ENCODE measurements at places on chromosomes 1 and 21.

- DNase-seq = no peak
Measured at GRCh38 chr1:93584261-93585003, 97.2 kb downstream of the BCAR3 start.

- no peak for DNase-seq
Measured at GRCh38 chr1:166978821-166979220, 3.5 kb upstream of the ILDR2 start.

DNA sequence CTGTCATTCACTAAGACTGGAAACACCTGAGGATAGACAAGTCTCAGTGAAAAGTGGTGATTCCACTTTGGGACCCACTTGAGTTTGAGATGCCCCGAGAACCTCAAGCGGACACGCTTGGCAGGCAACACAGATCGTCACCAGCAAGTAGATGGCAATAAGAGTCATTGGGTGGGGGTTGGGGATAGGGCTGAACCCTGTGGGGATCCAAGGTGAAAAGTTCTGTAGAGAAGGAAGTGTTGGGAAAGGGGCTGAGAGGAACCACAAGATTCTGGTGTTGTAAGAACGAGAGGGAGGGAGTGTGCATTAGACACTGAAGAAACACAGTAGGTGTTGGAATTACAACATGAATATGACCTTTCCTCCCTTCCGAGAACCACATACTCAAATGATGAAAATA, 45.4 kb upstream of the TDRD10 start:
- no peak for DNase-seq

GRCh38 chr1:43358121-43358745, 548 bp upstream of the CDC20 start:
- DNase-seq = peak; percentile 32

DNA sequence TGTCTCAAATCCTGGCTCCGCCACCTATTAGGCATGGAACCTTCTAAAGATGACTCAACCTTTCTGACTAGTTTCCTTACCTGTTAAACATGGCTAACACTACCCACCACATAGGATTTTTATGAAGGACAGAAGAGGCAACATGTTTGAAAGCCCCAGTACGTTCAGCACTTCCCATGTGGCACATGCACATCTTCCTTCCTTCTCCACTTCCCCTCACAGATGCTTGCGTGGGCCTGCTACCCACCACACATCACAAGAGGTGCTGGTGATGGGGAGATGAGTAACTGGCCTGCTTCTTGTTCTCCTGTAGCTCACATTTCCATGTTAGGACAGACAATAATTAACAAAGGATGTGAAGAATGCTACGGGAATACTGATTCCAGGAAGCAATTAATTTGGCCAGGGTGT, 7.1 kb downstream of the ZBTB21 start:
- DNase-seq = no peak

- DNase-seq = no peak
Measured at GRCh38 chr1:187034501-187034900, 205.8 kb downstream of the PLA2G4A start.

DNA sequence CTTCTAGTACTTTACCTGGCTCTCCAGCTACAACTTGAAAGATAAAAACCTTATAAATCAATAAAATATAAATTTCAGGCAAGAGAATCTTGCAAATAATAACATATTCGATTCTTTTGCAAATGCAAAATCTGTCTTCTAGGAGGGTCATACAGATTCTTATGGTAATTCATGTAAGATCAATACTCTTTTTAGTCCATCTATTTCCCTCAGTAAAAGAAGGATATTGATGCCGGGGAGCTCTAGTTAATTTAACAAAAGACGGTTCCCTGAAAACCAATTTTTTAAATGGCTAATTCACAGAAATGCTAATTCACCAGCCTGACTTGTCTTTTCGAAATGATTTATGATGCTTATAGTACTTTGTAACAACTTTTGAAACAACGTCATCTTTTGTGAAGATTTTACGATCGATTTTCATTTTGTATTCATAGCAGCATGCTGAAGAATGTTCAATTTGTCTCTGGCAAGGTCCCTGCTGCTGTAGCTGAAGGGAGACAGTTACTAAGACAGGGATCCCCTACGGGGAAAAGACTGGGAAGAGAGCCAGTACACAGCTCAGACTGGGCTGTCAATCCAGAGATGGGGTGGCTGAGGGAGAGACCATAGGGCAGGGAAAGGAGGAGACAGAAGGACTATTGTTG, 90.6 kb upstream of the SPAG17 start:
- no peak for DNase-seq
